ENCODE measurements at places on chromosomes 7 and 10.
A peak's percentile ranks its signal among the peaks of the same experiment; 100 is the strongest.

- DNase-seq: peak; percentile 67
These were observed 19.4 kb downstream of the SPOCK2 start for GRCh38 chr10:72068901-72069446.

DNA sequence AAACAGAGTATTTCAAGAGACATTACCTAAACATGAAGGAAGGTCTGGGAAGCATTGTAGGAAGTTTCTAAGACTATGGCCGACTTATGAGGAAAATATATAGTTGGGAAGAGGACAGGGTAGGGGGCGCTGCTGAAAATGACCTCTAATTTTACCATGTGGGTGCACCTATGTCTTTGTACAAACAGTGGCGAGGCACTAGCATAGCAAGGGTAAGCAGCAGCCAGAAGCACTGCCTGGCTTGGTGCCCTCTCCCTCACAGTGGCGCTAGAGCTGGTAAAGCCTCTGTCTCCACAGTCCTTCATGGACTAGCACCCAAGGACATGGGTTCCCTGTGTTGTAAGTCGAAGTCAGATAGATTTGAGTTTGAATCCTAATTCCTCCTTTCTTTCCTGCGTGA is 461.2 kb downstream of the INHBA start:
- DNase-seq: no peak

DNA sequence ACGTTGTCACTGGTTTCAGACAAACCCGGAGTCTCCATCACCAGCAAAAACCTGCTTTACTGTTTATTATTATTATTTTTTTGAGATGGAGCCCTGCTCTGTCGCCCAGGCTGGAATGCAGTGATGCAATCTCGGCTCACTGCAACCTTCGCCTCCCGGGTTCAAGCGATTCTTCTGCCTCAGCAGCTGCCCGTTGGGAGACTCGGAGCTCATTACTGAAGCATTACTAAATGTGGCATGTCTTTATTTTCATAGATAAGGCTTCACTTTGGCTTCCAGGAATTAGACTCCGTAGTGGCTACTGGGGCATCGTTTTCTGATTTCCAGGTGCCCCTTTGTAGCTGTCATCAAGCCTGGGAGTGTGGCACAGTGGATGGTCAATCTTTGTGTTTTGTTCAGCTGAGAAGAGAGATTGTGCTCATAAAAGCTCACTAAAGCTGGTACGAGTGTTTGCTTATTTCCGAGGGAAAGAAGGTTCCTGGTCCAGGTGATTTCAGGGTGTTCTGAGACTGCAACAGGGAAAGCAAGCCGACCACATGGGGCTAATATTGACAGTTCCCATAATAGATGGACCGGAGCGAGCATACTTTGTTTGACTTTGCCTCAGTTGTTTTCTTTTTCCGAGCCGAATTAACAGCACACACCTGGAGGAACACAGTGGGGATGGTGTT is 163.1 kb downstream of the CAMK1D start:
- DNase-seq: no peak

- DNase-seq: no peak
These were observed 23.9 kb upstream of the CALD1 start for GRCh38 chr7:134755422-134756022.

- DNase-seq: no peak
These were observed 18.0 kb upstream of the MTURN start for GRCh38 chr7:30116771-30117170.
